ENCODE measurements at places on chromosomes 1 and 21.

DNA sequence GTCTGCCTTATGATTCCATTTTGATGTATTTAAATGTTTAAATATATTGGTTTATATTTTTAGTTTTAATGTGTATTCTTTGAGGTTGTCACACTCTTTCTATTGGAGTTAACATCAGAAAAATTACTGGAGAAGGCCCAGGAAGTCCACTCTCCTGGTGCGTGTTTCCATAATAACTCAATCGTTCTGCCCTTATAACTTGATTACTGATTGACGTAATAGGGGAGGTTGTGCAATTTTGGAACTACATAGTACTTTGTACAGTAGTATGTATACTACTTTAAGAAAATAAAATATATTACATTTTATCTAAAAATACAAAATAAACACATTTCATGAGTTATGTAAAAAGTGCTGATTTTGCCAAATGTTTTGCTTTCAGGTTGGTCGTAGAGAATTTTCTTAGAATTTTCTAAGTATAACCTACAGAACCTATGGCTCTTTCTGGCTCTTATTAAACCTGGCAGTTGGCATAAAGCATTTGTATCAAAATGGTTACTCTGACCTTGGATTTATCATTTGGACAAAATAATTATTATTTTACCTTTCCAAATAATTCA, 5.7 kb downstream of the PLA2G4A start:
- DNase-seq = no peak

- DNase-seq = no peak
Observed at GRCh38 chr1:23276531-23276930, 59.2 kb upstream of the HTR1D start.

DNA sequence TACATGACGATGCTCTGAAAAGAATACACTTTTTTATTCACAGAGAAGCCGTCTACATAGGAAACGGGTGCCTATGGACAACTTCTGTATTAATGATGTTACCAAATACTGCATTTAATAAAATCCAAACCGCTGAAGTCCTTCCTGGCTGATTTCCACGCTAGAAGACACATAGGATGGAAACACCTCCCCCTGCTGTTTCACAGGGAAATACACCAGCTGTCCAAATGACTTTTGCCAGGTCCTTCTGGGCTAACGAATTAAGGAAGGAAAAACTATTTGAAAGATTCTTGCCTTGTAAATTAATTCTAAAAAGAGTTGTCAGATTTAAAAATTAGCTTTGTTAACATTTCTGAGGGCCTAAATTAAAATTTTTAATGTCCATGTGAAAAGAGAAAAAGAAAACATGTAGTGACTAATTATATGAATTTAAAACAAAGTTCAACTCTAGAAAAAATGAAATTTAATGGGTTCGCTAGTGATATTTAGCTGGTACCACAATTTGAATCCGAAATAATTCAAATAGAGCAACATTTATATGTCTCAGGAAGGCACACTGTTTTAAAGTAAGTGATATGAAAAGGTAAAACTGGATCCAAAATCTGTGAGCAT, 146.0 kb downstream of the RERE start:
- DNase-seq = no peak

GRCh38 chr1:113648478-113648877, 110.8 kb downstream of the PHTF1 start:
- DNase-seq = no peak

DNA sequence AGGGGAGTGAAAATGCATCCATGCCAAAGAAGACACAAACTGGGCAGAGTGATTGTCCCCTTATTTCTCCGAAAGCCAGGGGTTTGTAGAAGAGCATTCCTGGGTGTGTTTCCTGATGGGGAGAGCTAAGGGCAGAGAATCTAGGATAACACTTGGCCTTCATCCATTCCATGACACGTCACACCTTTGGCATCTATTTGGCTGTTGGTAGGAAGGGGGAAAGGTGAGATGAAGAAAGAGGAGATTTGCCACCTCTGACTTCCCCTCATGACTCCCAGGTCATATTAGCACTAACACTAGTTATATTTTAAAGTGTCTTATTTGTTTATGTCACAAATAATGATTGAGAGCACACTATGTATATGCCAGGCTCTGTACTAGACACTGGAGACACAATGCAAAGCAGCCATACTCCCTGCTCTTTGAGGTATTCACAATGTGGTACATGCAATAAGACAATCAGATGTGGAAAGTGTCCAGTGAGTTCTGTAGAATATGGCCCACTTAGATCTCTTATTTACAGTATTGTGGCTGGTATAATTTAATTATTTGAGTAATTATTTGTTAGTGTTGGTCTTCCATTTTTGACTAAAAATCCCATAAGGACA, 54.5 kb upstream of the GADD45A start:
- no peak for DNase-seq

GRCh38 chr21:26443867-26444266, 129.2 kb downstream of the CYYR1 start:
- no peak for DNase-seq

DNA sequence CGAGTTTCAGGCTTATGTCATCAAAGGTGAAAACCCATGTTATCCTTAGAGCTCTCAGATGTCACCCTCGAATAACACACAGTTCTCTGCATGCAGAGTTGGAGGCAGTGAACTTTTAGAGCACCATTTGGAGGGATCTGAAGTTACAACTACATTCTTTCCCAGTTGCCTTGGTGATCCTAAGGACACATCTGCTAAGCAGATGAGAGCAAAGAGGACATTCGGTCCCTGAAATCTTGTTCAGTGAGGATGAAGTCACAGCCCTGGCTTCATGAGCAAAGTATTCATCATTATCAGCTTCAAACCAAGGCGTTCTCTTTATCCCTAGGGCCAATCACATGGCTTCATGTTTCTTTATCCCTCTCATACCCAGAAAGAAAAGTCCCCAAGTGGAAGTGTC, 23.1 kb upstream of the MCOLN2 start:
- DNase-seq = no peak

GRCh38 chr1:153598309-153599172, 14.4 kb downstream of the S100A16 start:
- no peak for DNase-seq

DNA sequence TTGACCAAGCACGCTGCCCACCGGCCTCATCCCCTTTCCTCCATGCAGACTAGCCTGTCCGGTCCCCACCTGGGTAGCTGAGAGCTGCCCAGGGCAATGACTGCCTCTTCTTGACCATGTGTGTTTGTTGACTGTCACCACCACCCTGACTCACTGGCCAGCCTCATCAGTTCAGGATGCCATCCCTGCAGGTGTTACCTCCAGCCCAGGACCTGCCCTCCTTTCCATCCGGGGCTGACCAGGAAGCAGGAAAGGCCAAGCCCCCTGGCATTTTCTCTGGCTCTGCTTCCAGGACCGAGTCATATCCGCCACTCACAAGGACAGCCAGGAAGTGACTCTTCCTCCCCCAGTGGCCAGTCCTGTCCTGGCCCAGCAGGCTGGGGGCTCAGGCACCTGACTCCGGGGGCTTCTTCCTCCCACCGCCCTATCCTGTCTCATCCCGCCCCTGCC, 17.1 kb downstream of the EPHA2 start:
- DNase-seq = no peak

GRCh38 chr1:178109348-178110143, 15.6 kb downstream of the RASAL2 start:
- DNase-seq = no peak

- no peak for DNase-seq
Observed at GRCh38 chr1:59013276-59013927, 229.6 kb upstream of the JUN start.

DNA sequence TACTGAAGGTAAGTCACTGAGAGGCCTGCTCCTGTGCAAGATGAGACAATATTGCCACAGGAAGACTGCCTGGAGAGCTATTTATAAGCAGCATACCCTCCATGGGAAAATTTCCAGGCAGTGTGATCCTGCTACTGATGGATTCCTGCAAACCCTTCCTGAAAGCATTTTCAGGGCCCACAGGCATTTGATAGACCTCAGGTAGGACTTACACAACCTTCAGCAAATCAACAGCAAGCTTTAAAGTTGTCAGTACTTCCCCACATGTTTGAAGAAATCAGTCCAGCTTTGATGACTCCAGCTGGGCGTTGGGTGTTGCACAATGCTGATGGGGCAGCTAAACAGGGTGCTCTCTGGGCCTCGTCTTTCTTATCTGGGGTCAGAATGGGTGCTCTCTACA, 108.8 kb downstream of the PLXNA2 start:
- DNase-seq = no peak

- no peak for DNase-seq
Observed at GRCh38 chr1:41286486-41286885, 44.4 kb upstream of the SCMH1 start.

DNA sequence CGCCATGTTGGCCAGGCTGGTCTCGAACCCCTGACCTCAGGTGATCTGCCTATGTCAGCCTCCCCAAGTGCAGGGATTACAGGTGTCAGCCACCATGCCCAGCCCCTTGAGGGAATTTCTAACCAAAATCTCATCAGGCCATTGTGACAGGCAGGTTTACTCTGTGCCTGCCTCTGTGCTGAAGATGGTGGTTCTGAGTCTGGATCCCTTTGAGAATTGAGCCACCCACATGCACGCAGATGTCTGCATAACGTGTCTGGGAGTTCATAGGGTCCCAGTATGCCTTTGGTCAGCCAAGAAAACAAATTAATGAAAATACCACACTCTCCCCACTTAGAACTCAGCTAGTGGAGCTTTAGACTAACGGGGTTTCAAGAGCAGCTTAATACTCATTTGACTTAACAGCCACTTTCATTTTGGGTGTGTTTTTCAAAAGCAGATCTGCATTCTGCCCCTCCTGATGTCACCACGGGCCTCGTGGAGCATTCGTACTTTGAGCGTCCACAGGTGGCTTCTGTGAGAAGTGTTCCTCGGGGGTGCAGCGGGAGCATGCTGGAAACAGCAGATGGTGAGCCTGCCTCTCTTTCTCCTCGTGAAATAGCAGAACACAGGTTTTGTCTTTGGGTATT, 45.3 kb downstream of the DIP2A start:
- no peak for DNase-seq

GRCh38 chr1:13774121-13774520, 74.1 kb downstream of the PRDM2 start:
- no peak for DNase-seq

DNA sequence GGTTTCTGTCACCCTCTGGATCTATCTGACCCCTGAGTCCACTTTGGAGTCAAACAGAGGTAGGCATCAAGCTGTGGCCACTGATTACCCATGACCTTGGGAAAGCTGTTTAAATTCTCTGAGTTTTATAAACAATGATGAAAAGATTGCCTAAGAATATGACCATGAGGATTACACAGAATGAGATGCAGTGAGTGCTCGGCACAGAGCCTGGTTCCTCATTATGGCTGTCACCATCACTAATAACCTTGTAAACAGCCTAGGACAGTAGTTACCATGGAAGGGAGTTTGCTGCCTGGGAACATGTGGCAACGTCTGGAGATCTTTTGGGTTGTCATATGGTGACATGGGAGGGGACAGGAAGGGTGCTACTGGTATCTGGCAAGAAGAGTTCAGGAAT, 248.3 kb upstream of the KAZN start:
- no peak for DNase-seq

DNA sequence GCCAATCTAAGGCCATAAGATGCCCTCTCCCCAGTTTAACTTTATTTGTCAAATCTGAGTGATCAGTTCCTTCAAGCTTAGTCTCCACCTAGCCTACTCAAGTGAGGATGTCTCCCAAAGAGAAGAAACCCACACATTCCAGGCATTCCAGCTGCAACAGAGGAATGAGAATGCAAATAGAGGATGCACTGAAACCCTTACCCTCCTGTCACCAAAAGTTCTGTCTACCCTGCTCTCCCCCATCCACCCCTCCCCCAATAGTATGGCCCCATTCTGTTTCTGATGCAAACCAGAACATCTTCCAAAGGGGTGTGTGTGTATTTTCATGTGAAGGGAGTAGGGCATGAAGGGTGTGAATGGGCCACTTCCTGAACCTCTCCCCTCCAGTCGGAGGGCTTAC, 3.0 kb downstream of the DUSP23 start:
- no peak for DNase-seq

- no peak for DNase-seq
Observed at GRCh38 chr1:13809461-13810159, 109.6 kb downstream of the PRDM2 start.

DNA sequence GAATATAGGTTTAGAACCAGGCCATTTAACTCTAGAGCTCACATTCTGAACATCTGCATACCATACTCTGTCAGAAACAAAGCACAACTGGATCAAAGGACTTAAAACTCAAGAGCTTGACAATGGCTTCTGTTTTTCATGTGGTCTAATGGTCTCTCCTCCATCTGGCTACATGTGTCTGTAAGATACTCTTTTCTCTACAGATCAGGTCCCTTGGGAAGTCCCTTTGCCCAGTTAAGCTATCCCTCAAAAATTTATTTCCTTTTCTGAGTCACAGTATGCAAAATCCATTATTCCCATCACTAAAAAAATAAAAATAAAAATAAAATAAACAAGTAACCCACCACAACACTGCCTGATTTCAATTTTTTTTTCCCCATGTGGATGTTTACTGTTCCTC, 357.0 kb upstream of the PRMT6 start:
- no peak for DNase-seq

DNA sequence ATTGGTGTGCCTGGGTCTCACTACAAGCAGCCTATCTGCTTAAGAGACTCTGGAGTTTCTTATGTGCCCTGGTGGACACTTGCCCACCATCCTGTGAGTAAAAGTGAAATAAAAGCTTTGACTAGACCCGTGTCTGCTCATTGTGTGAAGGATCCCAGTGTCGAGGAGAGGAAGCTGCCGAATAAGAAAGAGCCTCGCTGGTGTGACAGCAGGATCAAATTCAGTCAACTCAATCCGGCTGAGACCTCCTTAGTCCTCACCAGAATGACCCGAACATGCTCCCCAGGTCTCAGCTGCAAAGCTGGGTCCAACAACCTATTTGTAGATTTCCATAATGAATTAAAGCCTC, 14.8 kb downstream of the CD2 start:
- DNase-seq = no peak

GRCh38 chr1:40784771-40785151, 1.2 kb downstream of the KCNQ4 start:
- no peak for DNase-seq

DNA sequence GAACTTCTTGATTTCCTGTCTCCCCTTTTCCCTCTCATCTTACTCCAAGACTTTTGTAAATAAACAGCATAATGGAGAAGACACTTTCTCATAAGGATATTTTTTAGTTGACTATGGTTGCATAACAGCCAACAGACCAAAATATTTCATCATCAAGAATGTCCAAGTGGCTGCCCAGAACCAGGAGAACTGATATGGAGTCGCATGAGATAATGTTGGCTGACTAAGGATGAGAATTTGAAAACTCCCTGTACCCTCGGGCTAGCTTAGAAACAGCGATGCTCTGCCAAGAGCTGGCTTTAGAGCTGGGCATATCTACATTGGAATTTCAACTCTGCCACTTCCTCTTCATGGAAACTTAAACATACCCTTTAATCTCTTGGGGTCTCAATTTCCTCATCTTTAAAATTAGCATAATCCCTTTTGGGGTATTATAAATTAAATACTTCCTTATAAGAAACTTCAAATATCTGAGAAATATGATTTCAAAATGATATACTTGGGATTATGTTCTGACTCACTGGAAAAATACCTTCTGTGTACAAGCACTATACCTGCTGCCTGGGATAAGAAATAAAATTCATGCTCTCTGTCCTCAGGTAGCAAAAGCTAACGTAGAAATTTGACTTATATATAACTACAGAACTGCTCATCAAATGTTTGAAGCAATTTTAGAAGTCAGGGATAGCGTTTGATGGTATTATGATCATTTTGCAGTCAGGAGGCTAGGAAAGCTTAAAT, 777.3 kb downstream of the LTN1 start:
- no peak for DNase-seq

GRCh38 chr21:38267136-38267755, 10.5 kb downstream of the KCNJ15 start:
- no peak for DNase-seq
